ENCODE measurements at places on chromosomes 6 and 20.

DNA sequence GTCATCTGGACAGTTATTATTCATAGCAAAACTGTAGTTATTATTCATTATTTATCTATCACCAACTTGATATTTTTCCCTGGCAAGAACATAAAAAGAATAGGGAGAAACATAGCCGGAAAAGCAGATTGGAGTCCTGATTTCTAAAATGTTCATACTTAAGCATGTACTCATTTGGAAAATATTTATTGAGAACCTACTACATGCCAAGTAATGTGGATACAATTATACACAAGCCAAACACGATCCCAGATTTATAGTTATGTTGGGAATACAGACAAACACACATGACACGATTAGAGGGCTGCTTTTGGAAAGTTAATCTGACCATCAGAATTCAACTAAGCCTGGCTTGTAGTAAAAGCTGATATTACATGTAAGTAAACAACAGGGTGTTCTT, 30.7 kb downstream of the ARHGAP18 start:
- DNase-seq, result no peak

DNA sequence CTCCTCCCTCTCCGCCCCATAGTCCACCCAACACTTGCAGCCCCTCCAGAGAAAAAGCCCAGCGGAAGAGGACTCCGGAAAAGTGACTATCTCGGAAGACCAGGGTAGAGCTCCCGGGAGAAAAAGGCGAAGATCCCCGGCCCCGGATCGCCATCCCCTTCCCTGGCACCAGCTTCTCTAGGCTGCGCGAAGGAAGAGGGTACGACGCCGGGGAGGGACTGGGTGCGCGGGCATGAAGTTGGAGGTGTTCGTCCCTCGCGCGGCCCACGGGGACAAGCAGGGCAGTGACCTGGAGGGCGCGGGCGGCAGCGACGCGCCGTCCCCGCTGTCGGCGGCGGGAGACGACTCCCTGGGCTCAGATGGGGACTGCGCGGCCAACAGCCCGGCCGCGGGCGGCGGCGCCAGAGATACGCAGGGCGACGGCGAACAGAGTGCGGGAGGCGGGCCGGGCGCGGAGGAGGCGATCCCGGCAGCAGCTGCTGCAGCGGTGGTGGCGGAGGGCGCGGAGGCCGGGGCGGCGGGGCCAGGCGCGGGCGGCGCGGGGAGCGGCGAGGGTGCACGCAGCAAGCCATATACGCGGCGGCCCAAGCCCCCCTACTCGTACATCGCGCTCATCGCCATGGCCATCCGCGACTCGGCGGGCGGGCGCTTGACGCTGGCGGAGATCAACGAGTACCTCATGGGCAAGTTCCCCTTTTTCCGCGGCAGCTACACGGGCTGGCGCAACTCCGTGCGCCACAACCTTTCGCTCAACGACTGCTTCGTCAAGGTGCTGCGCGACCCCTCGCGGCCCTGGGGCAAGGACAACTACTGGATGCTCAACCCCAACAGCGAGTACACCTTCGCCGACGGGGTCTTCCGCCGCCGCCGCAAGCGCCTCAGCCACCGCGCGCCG, 822 bp downstream of the FOXQ1 start:
- DNase-seq, result no peak

- DNase-seq, result no peak
These were observed 46.2 kb downstream of the TTI1 start for GRCh38 chr20:37986873-37987601.

DNA sequence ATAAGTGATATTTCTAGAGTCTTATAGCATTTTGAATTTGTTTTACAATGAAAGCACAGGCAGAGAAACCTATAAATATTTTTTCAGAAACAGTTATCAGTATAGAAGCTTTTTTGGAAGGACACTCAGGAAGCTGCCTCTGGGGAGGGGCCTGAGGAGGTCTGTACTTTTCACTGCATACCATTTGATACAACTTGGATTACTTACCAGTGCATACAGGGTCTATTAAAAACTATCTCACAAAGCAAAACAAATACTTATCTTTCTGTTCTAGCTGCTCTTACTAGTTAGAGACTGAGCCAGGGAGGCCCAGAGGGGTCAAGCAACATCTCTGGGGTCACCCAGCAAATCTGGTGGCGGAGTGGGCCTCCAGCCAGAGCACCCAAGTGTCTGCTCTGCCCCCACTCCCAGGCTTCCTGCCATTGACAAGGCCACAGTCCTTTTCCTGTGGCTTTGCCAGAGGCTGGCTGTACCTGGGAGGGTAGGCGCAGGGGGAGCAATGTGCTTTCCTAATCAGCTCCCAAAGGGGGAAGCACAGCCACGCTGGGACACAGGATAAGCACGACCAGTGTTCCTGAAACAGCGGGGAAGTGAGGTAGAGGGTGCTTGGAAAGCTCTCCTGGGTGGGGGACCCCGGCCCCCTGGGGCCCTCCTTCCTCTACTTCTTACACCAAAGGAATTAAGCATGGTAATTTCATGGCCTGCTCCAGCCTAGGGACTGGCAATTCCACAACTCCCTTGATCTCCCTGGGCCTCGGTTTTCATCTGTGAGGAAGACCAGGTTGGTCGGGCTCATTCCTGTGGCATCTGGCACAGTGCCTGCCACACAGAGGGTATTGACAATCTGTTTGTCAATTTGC, 7.8 kb downstream of the TCF15 start:
- DNase-seq, result no peak

GRCh38 chr20:10427060-10427692, 6.8 kb downstream of the MKKS start:
- peak; percentile 56 for DNase-seq

DNA sequence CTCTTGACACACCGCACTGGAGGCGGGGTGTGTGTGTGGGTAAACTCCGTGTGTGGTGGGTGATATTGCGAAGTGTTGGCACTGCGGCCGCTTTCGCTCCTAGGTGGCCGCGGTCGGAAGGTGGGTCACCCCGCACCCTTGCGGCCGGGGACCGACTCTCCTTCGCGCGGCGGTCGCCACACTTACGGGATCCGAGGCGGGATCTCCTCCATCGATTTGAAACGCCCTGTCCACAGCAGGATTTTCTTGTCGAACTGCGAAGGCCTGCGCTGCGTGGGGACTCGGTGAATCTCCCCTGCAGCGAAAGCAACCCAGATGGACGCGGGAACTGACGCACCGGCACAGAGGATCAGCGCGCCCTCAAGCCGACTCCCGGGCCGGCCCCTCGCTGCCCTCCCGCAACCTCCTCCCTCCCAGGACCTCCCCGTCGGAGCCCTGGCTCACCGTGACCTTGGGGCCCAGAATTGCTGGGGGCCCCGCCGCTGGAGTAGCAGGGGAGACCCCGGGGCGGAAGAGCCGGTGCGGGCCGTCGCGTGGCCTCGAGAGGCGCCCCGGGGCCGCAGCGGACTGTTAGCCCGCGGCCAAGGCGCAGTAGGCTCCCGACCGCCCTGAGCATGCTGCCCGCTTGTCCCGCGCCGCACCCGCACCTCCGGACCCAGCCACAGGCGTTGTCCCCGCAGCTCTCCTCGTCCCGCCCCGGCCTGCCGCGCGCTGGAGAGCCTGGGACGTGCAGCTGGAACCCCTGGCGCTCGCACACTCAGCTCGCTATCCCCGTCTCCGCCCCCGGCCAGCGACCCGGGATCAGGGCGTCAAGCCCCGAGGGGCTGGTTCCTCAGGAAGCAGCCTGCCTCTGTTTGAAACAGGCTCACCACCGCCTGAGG, at the start of gene FAM162B:
Gene FAM162B, minus strand, starts transcription at position 759 of the 881 bp plus-strand sequence. Its CDS starts 143 bp downstream, at position 616.
- no peak for DNase-seq

DNA sequence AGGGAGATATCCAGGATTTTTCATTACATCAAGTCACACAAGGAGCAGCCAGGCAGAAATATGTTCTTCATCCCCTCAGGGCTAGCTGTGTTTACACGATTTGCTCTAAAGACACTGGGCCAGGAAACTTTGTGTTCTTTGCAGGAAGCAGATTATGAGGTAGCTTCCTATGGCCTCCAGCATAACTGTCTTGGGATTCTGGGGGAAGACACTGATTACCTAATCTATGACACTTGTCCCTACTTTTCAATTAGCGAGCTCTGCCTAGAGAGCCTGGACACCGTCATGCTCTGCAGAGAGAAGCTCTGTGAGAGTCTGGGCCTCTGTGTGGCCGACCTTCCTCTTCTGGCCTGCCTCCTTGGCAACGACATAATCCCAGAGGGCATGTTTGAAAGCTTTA, 11.2 kb downstream of the FAM120B start:
- no peak for DNase-seq

Measured in nucleus accumbens (tissue), 56 donors.